ENCODE measurements at places on chromosomes 1 and 21. TPM values are rescaled to one million over a fixed set of nuclear protein-coding genes. Genes with fewer than 3 reads are reported as not detected.

Gene MORC3
- total RNA-seq, result 28.9 TPM

Gene FCAMR
- total RNA-seq, result 4.5 TPM

DNA sequence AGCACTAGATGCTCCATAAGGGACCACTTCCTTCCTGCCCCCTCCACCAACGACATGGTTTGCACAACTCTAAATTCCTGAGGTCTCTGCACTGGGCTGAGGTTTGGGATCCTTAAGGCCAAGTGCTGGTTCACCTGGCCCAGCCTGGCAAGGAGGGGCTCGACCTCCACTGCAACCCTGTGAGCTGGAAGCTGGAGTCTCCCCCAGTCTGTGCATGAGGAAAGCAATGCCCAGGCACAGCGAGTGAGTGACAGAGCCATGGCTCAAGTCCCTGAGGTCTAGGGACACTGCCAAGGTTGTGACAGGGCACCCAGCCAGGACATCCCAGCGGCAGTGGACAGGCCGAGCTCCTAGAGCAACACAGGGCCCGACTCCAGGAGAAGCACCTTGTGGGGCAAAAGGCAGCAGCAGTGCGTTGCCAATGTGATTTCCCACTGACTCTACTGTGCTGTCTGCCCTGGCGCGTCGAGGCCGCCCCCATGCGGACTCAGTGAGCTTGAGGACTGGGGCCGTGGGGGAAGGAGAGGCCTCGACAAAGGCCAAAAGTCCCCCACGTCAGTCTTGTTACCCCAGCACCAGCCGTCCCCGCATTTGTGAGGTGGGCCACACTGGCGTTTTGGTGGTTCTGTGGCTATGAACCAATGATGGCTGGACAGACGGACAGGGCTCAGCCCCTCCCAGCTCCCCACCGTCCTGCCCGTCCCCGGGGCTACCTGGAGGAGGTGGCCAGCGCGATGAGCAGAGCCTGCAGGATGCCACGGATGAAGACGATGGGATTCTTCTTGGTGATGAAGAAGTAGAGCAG, 30.0 kb downstream of the PODN start:
- no peak for DNase-seq
- no peaks in the 10 kb centered on the region for H3K4me1 ChIP-seq
- H3K4me3 ChIP-seq, result no peak overlapping the region
- no peak overlapping the region for H3K27ac ChIP-seq
- H3K36me3 ChIP-seq, result no peaks in the 10 kb centered on the region

DNA sequence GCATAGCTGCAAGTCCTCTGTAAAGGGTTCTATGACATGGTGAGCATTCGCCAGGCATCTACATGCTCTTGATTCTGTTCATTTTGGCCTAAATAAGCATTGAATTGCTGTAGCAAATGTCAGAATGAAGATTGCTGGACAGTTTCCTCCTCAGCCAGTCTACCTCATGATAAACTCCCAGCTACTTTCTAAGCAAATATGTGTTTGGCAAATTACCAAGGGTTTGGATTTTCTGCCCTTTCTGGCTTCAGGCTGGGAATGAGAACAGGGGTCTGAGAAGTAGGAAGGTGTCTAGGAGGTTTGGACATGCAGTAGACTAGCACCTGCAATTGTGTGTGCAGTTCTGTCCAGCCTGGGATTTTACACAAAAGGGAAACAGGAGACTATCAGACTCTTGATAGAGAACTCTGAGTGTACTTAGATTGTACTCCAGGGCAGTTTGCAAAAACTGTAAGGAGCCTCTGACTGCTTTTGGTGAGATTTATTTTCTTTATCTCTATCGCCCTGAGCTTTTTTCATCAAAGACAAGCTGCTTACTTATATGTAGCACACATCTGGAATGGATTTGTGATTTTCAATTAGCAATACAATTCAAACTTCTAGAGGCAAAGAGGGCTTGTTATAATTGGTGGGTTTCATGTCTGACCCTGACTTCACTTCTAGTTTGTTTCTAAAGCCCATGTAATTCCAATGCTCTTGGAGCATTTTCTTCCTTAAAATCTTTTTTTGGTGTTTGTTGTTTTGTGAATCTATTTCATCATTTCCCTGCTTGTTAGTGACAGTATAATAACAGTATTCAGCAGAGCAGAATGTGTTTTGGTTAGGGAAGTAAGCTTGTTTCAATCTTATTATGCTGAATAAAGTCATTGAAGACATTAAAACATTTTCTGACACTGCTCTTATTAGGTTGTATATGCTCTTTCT, 150.8 kb downstream of the VPS13D start:
- no peaks in the 10 kb centered on the region for H3K27me3 ChIP-seq
- DNase-seq, result peak; percentile 29
- H3K36me3 ChIP-seq, result no peaks in the 10 kb centered on the region
- no peak overlapping the region for H3K4me3 ChIP-seq
- peaks cover 16% of the 10 kb centered on the region for H3K4me1 ChIP-seq

- DNase-seq, result peak; percentile 97
- H3K27ac ChIP-seq, result peak overlapping the region; percentile 95
- H3K4me3 ChIP-seq, result no peak overlapping the region
- H3K36me3 ChIP-seq, result no peaks in the 10 kb centered on the region
- H3K4me1 ChIP-seq, result no peaks in the 10 kb centered on the region
- H3K27me3 ChIP-seq, result no peaks in the 10 kb centered on the region
Observed at GRCh38 chr1:151539321-151540020, 638 bp upstream of the TUFT1 start.

GRCh38 chr1:54390655-54391054, 15.5 kb downstream of the SSBP3 start:
- no peak overlapping the region for H3K27ac ChIP-seq
- H3K4me3 ChIP-seq, result no peak overlapping the region
- no peaks in the 10 kb centered on the region for H3K4me1 ChIP-seq
- no peaks in the 10 kb centered on the region for H3K27me3 ChIP-seq
- DNase-seq, result no peak
